ENCODE measurements at places on chromosomes 13 and 19.

DNA sequence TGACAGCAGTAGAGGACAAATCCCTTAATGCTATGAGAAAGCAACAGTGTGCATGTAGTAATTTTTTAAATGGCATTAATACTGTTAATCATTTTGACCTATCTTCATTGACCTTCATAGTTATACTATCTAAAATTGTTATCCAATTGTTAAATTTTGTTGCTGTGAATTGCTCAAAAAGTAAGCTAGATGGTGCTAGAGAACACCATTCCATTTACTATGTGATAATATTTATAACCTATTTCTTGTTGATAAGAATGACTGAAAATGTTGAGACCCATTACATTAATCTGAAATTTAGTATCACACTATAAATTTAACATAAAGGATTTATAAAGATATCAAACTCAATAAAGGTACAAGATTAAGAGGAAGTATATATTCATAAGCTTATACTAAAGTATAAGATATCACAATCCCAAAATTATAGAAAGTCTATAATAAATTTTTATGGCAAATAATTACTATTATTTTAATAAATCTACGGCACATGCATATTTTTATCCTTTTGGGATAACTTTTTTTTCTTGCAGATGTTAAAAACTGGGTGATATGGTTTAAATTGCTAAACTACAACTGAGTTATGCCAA, 1573.3 kb downstream of the PCDH9 start:
- DNase-seq: no peak

GRCh38 chr13:112178769-112179168, 111.8 kb downstream of the SOX1 start:
- no peak for DNase-seq

DNA sequence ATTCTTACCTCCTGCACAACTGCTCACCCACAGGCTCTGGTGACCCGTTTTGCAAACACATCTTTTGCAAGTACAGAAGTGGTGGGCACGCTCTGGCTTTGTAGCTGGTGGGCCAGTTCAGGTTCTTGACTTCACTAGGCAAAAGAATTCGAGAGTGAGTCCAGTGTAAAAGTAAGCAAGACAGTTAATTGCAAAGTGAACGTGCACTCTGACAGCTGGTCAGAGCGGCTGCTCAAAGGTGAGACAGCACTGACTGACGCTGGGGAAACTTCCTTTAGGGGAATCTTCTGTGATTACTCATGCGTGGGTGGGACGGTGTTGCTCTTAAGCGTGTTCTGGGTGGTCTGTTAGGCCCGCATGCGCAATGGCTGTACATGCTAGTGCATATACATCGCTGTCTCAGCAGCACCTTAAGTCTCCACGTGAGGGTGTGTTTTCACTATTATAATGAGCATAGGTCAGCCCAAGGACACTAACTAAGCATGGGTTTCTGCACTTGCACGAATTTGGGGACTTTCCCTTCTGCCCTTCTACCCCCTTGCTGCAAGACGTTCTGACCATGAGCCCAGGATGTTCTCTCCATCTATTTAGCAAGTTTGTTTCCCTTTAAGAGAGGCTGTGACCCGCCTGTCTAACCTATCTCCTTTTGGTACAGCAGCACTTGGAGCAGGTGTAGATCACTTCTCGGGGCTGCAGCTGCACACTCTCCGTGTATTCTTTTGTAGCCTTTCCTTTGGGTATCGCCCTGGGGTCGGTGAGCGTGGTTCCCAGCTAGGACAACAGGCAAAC, 30.2 kb upstream of the CD33 start:
- no peak for DNase-seq

DNA sequence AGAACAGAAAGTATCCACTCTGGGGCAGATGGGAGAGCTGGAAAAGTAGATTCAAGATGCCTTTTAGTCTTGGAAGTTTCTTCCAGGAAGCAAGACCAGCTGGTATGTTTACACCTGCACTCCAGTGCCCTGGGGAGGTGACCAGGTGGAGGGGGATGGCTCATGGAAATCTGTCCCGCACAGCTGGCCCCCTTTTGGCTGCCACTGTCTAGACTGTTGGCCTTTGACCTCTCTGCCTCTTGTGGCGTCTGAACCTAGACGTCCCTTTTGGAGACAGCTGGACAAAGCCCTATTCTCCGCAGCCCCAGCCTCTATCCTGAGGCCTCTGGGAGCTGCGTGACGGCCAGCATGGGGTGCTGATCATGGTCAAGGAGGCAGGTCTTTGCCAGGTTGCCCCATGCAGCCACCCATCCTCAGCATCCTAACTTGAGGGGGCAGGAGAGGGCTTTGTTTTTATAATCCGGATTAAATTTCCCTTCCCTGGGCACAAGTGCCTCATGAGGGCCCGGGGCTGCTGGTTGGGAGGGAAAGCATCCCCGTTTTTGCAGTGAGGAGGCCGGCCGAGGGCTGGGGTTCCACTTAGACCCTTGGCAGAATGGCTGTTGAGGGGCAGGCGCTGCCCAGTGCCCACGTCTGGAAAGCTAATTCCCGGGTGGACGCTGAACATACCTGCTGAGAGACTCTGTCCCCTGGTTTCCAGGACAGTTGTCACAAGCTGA, 17.3 kb upstream of the GDF15 start:
- no peak for DNase-seq

DNA sequence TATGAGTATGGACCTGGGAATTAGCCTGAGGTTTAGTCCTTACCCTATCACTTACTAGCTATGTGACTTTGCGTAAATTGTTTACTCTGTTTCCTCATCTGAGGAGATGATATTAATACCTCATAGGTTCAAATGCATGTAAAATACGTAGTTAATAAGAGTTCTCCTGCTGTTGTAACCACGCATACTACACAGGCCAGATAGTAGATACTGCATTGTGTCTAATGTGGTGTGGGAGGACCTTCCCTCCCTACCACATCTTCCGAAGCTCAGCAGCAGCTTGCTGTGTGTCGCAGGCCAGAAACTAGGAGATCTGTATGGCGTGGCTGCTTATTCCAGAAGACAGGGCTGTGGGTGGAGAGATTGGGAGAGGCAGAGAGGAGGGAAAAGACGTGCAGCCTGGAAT, 23.0 kb downstream of the GTF2F2 start:
- no peak for DNase-seq

DNA sequence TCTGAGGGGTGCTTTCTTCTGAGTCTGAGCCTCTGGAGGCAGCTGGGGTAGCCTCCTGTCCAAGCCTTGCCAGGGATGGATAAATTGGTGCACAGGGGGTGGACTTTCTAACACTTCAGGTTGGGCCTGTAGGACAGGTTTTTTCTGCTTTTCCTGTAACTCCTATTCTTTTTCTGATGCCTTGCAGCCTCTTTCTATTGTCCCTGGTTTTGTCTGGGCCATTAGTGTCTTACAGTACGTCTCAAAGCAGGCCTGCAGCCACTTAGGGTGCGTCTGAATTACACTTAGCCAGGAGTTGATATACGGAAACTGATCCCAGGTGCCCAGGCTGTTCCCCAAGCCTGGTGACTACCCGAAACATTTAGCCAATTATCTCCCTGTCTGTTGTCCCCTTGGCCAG, 213.3 kb upstream of the HTR2A start:
- no peak for DNase-seq

DNA sequence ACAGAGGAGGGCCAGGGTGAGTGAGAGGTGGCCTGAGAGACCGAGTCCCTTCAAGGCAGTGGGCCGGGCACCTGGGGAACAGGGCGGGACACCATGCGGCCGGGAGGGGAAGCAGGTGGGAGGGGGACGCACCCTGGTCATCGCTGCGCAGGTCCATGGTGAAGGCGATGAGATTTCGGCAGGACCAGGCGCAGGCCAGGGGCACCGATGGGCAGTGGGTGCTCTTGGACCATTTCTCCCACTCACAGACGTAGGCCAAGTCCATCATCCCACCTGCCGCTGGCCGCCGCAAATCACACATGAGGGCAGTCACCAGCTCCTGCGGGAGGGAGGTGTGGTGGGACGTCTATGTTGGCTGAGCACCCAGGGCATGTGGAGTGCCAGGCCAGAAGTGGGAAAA, 2.2 kb downstream of the MED16 start:
- DNase-seq: no peak

DNA sequence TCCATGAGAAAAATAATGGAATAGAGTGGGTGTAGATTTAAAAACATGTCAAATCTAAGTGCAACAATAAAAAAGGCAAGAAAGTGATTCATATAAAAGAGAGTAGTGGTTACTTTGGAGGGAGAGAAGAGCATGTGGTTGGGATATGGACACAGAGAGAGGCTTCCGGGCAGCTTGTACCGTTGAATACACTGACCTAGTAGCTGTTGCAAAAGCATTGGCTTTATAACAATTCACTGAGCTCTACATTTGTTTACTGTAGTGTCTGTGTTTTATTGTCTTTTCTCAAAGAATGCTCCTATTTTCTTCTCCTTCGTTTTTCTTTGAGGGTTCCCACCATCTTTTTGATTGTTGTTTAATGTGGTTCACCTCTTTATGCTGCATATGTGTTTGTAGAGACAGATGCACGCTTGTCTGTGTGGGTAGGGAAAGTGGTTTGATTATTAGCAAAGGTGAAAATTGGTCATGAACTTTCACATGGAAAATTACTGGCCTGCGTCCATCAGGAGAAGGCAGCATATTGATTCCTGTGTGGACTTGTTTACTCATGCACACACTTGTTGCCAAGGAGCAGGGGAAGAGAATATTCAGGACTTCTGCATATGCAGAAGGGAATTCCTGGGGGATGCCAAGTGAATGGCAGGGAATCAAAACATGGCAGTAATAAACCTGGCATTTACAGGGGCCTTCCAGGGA, 29.9 kb upstream of the IRS2 start:
- DNase-seq: no peak

DNA sequence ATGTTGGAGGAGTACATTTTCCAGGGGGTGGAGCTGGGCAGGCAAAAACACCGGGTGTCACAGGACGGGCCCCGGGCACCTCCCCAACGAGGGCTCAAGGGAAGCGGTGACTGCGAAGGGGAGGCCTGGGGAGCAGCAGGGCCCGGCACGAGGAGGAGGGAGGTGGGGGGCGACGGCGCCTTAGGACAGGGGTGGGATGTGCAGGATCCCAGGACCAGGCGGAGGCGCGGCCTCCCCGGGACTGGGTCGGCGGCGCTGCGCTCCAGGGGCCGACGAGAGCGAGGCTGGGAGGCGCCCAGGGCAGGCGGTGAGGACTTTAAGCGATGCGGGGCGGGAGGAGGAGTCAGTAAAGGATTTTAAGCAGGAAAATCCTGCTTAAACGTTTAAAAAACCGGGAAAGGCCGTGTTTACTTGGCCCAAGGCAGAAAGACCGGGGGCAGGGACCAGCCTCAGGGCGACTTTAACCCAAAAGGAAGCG, 427 bp downstream of the ZNF160 start:
- DNase-seq: peak; percentile 10

DNA sequence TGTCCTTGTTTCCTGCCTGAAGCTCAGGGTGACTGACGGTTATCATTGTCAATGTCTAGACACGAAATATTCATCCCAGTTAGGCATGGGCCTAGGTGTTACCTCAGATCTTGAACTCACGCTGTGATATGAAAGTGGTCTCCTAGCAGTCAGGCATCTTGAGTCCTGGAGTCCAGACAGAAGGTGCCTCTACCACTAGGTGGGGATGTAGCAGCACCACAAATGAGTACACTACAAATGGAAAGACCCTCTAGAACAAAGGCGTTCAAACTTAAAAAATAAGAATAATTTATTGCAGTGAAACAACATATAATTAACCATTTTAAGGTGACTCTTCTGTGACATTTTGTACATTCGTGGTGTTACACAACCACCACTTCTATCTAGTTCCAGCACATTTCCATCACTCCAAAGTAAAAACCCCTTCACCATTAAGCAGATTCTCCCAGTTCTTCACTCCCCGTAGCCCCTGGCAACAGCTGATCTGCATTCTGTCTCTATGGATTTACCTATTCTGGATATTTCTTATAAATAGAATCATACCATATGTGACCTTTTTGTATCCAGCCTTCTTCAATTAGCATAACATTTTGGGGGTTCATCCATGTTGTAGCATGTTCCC, 11.9 kb upstream of the FRY start:
- peak; percentile 22 for DNase-seq

GRCh38 chr13:27374126-27374613, 50.2 kb upstream of the GTF3A start:
- no peak for DNase-seq

DNA sequence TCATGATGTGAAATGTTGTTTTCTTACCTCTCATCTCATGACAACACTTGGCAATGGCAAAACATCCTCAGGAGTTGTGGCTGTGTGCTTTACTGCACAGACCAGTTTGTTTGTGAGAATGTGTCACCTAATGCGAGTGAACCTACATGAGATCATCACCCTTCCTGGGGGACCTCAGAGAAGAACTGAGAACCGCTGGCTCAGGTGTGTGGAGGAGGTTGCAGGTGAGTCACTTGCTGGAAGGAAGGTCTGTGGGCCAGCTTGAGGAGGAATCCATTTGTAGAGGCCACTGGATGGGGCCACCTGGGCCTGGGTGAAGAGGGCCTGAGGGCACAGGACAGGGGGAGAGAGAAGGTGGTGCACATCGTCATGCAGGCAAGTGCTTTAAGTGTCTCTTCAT, 3.0 kb upstream of the CEACAM1 start:
- no peak for DNase-seq

GRCh38 chr19:11505504-11506100, at the start of gene ZNF653:
Gene ZNF653, minus strand, starts transcription at chr19:11505839. Its CDS starts 53 bp downstream, at chr19:11505786.
- peak; percentile 94 for DNase-seq

- DNase-seq: no peak
These were observed 445.5 kb downstream of the EFNB2 start for GRCh38 chr13:106090001-106090400.

DNA sequence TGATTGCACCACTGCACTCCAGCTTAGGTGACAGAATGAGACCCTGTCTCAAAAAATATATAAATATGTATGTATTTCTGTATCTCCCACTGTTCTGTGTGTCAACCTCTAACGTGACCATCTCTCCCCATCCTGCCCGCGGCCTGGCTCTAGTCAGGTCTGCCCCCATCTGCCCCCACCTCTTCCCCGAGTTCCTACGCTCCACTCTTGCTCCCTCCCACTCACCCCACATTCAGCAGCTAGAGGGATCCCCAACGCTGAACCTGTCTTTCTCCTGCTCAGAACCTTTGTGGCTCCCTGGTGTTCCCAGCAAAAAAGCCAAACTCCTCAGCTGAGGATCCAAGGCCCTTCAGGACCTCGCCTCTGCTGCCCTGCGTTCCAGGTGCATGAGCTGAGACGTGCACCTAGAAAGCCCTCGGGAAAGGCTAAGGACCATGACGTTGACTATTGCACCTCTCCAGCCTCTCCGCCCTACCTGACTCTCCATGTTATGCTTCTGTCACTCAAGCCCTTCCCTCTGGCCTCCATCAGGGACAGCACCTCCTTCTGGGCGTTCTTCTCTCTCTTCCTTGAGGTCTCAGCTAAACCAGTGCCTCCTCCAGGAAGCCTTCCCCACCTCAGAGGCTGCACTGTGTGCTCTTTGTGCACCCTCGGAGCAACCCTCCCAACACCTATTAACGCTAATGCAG, 18.1 kb downstream of the AKT2 start:
- DNase-seq: no peak

DNA sequence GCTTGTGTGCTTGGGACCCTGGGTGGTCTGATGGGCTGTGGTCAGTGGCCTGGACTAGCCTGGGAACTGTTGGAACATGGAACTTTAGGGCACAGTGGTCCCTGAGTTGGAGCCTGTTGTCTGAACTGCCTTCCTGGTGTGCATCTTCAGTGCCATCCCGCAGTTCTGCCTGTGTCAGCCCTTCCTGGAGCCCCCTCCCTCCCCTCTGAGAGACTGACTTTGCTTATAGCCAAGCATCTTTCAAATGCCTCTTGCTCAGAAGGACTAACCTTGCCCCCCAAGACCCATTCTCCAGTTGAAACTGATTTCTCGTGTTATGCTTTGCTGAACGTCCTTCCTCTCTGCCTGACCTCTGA, 14.3 kb downstream of the MAU2 start:
- DNase-seq: no peak
